BJ (cell line): ENCODE measurements at places on chromosomes 6 and 20.

DNA sequence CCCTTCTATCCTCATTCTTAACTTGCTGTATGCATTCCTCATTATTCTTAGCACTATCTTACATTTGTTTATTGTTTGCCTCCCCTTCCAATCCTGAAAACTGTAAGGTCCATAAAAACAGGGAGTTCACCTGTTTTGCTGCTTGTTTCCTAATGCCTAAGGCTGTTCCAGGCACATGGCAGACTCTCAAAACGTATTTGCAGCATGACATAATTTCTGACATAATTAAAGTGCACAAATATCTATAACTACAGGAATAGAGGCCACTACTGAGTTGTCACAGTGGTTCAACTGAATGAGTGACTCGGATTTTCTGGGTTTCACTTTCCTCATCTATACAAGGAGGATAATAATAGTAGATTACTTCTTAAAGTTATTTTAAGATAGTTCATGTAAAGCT is 83.0 kb downstream of the HFE start:
- no peak for DNase-seq

DNA sequence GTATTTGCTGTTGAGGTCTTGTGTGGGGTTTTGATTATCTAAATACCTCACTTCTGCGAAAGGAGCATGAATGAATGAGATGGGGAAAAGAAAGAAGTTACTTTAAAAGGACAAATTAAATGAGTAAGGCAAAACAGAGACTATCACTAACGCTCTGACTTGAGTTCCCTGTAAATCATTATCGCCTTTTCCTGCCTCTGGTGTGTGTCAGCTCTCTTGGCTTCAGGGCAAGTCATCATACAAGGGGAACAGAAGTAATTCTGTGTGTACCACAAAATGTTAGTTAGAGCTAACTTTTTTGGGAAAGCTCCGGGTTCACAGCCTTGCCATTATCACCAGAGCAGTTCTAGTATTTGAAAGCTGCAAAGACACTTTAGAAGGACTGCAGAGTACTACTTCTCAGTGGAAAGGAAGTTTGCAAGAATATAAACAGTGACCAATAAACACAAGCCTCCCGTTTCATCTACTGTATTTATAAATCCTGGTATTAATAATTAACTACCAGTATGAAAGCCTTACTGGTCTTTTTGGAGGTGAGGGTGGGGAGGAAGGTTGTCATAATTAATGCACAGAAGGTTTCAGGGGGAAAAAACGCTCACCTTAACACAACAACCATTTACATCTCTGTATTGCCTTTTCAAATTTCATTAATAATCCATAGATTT is 1.2 kb downstream of the DZANK1 start:
- no peak for DNase-seq

GRCh38 chr6:4347877-4348276 is 212.5 kb upstream of the ECI2 start:
- DNase-seq: no peak

GRCh38 chr6:41796474-41796873 is 9.0 kb downstream of the TOMM6 start:
- no peak for DNase-seq

DNA sequence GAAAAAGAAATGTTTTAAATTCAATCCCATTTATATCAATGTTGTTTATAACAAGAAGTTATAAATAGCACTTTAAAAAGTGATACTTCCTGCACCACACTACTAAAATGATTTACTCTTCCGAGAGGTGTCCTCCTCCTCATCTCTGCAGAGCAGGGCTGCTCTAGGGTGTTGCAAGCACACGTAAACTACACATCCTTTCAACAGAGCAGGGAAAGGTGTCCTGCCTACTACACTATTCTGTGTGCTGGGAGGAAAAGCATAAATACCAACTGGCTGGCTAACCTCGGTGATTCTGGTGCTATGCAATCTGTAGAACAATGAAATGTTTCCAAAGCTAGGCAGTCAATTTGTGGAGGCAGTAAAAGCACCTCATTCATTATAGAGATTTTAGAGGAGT is 89.5 kb upstream of the MAP7 start:
- no peak for DNase-seq

GRCh38 chr6:89834884-89835792 is 5.5 kb downstream of the CASP8AP2 start:
- no peak for DNase-seq

DNA sequence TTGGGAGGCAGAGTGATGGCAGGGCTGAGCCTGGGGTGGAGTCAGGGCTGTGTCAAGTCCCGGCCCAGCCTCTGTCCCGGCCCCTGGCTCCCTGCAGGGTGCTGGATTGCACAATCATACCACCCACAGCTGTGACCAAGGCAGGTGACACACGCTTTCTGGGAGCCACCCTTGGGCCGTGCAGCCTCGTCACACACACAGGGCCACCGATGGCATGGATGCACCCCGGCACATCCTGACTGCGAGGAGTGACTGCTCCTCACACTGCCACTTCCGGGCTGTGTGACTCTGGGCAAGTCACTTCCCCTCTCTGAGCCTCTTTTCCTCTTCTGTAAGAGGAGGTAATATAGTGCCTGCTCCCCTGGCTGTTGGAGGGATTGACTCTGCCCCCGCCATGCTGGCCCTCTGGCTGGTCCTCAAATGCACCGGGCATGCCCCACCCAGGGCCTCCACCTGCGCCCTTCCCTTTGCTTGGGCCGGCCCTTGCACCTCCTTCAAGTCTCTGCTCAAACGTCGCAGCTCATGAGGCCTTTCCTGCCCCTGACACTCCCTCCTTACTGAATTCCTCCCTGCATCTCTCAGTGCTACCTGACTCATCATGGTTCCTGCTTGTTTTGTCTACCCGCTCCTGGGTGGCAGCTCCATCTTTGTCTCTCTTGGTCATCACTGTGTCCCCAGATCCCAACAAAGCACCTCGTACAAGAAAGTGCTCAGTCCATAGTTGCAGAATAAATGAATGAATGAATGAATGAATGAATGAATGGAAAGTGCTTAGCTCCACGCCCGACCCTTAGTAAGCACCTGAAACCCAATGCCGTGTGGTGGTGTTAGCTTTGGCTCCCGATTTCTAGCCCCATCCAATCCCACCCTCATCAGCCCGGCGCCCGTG is 93.5 kb downstream of the CEBPB start:
- DNase-seq: no peak

DNA sequence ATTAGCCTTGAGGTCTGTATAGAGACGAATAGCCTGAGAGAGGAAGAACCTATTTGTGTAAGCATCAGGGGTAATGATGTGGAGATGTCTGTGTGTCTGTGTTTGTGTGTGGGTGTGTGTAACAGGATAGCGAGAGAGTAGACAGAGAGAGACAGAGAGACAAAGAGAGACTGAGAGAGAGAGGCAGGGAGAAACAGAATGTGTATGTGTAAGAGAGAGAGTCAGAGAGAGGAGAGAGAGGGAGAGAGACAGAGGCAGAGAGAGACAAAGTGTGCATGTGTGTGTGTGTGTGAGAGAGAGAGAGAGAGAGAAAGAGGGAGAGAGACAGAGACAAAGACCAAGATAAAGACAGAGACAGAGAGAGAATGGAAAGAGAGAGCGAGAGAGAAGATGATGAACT is 396.1 kb downstream of the PAX1 start:
- no peak for DNase-seq

- DNase-seq: no peak
Observed at GRCh38 chr6:91082311-91082832, 495.5 kb upstream of the MAP3K7 start.

DNA sequence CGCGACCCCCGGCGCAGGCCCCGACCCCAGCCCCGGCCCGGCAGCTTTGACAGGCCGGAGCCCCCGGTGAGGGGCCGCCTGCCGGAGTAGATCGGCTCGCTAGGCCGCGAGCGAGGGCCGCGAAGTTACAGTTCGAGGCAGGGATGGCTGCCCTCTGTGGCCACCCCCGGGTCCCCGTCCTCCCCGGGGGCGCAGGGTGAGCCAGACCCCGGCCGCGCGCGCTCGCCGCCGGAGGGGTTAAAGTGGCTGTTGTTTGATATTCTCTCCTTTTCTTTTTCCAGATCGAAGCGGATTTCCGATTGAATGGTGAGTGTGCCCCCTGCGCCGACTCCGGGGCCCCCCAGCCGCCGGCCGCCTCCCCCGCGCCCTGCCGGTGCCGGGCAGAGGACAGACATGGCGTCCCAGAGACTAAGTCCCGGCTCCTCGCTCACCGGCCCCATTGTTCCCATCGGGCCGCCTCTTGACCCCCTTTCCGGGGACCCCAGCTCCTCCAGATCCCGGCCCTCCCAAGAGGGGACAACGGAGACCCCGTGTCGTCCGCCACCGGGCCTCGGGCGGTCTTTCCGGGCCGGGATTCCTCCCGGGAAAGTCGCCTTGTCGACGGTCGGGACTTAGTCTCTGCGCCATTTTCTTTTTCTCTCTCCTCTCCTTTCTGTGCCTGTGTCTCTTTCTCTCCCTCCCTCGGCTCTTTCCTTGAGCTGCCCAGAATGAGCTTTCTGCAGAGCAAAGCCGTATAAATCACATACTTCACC is 704 bp downstream of the TOP1 start:
- no peak for DNase-seq

- no peak for DNase-seq
Observed at GRCh38 chr6:126805861-126806260, 312.6 kb upstream of the RSPO3 start.

GRCh38 chr6:91874971-91875370 is 1288.1 kb upstream of the MAP3K7 start:
- no peak for DNase-seq

DNA sequence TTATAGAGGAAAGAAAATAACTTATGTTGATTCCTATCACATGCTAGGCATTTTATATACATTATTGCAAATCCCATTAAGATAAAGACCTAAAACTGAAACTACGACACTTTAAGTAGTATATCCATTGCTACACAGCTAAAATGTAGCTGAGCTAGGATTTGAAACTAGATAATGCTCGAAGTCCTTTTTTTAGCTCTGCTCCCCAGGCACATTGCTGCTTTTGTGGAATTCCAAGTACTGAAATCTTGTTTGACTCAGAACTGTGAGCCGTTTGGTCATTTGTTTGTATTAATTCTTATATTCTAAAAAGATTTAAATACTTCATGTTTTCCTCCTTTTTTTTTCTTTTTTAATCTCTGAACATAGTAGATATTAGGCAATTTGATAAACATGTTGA is 644.8 kb downstream of the HACE1 start:
- no peak for DNase-seq

DNA sequence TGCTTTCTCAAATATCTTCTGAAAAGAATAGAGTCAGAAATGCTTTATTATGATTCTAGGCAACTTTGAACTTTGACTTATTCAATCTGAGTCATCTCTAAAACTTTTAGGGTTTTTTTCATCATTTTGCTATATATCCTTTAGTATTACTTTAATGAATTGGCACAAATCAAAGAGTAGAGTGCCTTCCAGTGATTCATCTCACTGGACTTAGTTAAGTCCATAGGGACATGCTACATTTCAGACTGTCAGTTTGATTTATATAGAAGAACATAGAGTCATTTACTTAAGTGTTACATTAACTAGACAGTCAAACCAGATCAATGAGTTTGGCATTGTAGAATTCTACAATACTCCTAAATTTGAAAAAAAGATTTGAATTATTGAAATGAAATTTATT is 1235.7 kb upstream of the MAP3K7 start:
- DNase-seq: no peak

- DNase-seq: no peak
Observed at GRCh38 chr6:152697634-152698033, at the start of gene MYCT1. MYCT1 (plus strand) TSS chr6:152697897; CDS start chr6:152697903, 6 bp downstream.

DNA sequence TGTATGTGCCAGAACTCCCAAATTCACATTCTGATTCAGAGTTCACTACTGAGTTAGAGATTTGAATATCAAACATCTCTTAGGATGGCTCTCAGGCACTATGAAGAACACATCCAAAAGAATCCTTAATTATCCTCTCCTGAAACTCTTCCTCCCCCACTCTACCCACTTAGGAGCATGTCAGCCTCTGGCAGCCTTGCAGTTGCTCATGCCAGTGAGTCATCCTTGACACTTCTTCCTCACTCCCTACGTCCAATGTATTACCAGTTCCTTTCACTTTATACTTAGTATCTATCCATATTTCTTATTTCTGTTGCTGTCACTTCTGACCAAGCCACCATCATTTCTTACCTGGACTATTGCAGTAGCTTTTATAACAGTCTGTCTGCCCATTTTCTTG is 192.0 kb upstream of the IMPG1 start:
- no peak for DNase-seq

DNA sequence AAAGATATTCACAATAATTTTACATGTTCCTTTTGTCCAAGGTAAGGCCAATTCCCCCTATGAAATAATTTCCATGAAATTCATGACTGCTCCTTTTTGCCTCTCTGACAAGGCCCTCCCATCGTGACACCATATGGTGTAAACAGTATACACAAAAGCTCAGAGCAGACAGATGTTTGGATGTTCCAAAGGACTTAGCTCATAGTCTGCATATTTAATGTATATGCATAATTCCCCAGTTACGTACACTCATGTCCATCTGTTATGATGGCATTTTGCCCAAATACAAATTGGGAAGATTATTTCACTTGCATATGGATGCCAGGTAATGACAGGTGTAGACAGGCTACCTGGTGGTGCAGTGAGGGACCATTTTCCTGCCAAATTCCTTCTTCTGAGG is 376.5 kb downstream of the KHDRBS2 start:
- no peak for DNase-seq

DNA sequence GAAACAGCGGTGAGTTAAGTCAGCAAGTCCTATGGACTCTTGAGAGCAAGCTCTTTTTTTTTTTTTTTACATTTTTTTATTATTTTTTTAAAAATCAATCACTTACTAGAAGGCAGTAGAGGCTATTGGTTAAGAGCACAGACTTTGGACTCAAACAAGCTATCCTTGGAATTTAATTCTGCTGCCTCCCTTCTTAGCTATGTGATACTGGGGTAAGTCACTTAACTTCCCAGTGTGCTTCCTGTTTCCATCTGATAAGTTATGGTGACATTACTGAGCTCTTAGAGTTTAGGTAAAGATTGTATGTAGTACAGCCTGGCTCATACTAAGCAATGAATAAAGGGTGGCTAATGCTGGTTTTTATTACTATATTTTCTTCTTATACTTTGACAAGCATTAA is 770.5 kb upstream of the FLRT3 start:
- DNase-seq: no peak

GRCh38 chr6:14922706-14923460 is 323.0 kb upstream of the JARID2 start:
- DNase-seq: no peak

DNA sequence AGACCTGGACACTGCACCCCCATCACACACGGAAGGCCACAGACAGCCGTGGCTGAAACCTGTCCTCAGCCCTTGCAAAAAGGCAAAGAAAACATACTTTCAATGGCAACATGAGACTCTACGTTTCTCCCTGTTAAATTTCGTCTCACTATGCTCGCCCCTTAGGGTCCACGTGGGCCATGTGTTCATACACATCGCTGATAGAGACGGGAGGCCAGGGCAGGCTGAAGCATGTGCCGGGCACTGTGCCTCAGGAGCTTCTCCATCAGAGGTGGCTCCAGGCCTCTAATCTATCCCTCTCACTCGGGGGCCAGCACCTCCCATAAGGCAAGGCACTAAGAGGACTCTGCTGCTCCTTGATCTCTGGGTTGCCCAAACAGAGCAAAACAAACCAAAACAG is 17.5 kb downstream of the PXDC1 start:
- DNase-seq: no peak

- no peak for DNase-seq
Observed at GRCh38 chr6:33549896-33550295, 30.2 kb downstream of the BAK1 start.
